GM04503 (cell line): ENCODE measurements at places on chromosomes 4 and X.

DNA sequence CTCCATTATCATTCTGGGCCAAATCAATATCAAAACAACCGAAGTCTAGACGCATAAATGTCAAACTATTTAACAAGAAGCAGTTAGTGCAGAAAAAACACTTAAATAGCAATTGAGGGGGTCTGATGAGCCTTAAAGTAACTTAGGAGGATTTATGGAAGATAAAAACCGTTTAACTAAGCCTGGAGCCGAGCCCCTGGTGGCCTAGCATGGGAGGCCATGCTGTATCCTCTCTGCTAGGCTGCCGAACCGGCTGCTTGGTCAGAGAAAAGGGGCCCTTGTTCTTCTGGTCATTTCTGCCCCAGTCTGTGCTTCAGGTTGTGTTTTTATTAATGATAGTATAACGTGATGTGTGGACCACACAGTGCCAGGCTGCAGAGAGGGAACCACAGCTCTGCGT is 72.4 kb downstream of the CPZ start:
- DNase-seq, result no peak

DNA sequence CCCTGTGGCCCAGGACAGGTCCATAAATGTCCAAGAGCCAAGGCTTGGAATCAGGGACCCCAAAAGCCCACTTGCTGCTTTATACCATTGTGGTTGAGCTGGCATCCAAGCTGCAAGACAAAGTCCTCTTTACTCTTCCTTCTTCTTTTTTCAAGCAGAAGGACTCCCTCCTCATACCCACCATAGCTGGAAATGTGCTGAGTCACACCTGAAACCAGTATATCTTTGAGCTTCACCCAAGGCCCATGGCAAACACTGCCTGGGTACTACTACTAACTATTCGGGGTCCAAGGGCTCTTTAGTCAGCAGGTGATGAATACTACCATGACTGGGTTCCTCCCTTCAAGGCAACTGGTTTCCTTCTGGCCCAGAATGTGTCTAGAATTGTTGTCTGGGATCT is 37.3 kb upstream of the NMU start:
- DNase-seq, result no peak

DNA sequence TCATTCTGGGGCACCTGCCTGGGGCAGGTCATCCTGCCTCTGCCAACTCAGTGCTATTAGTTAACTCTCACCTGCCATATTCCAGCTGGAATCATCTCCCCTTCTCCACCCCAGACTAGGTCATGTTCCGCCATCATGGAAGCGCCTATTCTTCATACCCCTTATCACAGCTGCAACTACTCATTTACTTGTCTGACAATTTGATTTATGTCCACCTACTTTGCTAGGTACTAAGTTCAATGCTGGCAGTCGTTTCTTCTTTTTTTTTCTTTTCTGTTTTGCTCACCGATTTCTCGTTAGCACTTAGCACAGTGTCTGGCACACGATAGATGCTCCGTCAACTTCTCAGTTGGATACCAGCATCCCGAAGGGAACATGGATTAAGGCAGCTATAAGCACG is 1.1 kb upstream of the FMR1 start:
- no peak for DNase-seq

- DNase-seq, result no peak
Measured at GRCh38 chr4:80489798-80490197, 154.3 kb downstream of the CFAP299 start.
